Substantia nigra (tissue), 51 donors: ENCODE measurements at places on chromosomes 3 and 15.
A peak's percentile ranks its signal among the peaks of the same experiment; 100 is the strongest.

GRCh38 chr3:46953234-46954010 lies 23.1 kb downstream of the CCDC12 start:
- DNase-seq = no peak

GRCh38 chr3:171896316-171896715 lies 53.2 kb downstream of the TMEM212 start:
- no peak for DNase-seq

- no peak for DNase-seq
Measured at GRCh38 chr3:177525987-177526712, 328.9 kb upstream of the TBL1XR1 start.

DNA sequence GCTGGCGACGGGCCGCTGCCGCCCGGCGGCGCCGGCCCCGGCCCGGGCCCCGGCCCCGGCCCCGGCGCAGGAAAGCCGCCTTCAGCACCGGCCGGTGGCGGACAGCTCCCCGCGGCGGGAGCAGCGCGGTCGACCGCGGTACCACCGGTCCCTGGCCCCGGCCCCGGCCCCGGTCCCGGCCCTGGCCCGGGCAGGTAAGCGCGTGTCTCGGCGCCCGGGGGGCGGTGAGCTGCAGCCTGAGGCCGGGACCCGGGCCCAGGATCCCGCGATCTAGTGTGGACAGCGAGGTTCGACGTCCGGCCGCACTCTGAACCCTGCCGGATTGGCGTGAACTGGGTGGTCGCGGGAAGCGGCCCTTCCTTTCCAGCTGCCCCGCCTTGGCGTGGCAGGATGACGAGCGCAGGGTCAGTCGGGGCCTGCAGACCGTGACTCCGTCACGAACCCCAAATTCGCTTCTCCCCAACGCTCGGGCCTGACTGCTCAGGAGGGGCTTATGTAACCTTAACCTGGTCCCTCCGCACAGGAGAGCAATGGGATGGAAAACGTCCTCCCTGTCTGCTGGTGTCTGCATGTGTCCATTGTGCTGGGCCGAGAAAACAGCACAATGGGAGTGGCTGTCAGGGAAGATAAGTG lies 472 bp downstream of the BSN start:
- DNase-seq = peak; percentile 60

- DNase-seq = no peak
Measured at GRCh38 chr3:147383617-147384016, 22.7 kb downstream of the ZIC4 start.

DNA sequence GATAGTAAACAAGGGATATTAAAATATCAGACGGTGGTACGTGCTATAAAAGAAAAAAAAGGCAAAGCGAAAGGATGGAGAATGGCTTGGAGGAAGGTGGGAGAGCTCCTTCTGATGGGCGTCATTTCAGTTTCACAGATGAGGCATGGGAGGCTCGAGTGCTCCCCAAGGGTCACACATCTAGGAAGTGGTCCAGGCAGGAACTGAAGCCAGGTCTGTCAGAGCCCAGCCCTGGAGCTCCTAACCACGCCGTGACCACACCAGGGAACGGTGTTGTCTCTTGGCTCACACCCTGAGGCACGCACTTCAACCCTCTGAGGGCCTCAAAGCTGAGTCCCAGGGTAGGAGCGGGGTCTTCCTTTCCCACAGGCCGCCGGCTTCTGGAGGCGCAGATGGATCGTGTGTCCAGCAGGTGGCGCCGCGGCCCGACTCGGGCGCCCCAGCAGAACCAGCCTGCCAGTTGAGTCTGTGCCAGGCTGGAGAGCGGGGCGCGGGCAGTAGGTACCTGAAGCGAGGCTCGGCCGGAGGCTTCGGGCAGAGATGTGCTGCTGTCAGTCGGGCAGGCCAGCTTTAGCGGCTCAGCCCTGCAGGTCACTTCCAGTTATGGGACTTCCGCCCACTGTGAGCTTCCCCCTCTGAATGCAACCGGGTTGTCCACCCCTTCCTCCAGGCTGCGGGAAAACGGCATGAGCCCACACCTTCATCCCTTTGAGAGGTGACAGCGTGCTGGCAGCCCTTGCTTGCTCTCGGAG lies 68.1 kb downstream of the SLC6A1 start:
- DNase-seq = peak; percentile 74

GRCh38 chr15:32867313-32867626 lies 149.5 kb downstream of the GREM1 start:
- no peak for DNase-seq

DNA sequence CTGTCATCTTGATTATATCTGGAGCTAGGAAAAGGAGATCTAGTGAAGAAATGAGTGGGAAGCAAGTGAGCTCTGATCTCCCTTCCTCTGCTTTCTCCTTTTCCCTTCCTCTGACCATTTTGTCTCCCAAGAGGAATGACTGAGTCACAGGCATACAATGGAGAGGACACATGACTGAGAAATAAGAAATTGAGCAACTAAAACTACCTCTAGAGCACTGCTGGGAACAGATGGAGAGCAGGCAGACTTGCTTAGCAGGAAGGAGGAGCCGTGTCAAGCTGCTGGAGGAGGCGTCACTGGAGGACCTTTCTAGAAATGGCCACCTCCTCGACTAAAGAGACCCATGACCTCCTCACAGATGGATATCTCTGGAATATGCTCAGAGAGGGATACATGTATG lies 66.9 kb upstream of the MYO5C start:
- no peak for DNase-seq

GRCh38 chr3:39980058-39980457 lies 170.6 kb downstream of the MYRIP start:
- DNase-seq = no peak

GRCh38 chr15:85335193-85335942 lies 45.0 kb upstream of the AKAP13 start:
- DNase-seq = no peak

- no peak for DNase-seq
Measured at GRCh38 chr15:71187526-71187925, 72.3 kb downstream of the THSD4 start.

DNA sequence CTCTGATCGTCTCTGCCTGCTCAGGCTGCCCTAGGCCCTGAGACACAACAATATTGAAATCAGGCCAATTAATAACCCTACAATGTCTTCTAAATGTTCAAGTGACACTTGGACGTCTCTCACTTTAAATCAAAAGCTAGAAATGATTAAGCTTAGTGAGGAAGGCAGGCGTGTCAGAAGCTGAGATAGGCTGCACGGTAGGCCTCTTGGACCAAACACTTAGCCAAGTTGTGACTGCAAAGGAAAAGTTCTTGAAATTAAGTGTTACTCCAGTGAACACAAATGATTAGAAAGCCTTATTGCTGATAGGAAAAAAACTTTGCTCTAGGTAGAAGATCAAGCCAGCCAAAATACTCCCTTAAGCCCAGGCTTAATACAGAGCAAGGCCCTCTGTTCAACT lies 2.2 kb downstream of the HPS3 start:
- DNase-seq = no peak

GRCh38 chr15:66897416-66897815 lies 168.0 kb upstream of the SMAD3 start:
- DNase-seq = no peak

DNA sequence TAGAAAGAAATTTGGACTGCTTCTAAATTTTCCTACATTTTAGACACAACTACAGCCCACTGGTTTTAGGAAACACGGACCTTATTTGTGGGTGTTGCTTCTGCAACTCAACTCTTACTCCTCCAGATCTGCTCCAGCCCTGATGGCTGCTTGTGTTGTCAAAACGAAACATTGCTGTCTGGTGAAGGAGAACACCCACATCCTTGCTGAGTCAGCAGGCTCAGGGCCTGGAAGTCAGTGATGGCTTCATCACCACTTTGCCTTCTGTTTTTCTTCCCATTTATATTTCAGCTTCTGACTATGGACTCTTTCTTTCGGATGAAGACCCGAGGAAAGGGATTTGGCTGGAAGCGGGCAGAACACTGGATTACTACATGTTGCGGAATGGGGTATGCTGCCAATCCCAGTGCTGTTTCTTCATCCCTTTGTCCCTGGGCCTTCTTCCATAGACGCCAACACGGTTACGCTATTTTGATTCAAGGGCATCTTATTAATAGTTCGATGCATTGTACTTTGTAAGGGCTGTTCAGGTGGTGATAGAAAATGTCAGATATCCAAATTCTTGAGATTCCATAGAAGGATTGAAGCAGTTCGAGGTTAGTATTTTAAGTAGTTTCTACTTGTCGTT lies 392.6 kb upstream of the TPM1 start:
- DNase-seq = no peak

GRCh38 chr3:137709011-137709601 lies 55.0 kb upstream of the SOX14 start:
- DNase-seq = no peak

GRCh38 chr3:153785901-153786300 lies 335.3 kb upstream of the ARHGEF26 start:
- DNase-seq = no peak

GRCh38 chr3:22939349-22939748 lies 263.8 kb upstream of the UBE2E2 start:
- no peak for DNase-seq

DNA sequence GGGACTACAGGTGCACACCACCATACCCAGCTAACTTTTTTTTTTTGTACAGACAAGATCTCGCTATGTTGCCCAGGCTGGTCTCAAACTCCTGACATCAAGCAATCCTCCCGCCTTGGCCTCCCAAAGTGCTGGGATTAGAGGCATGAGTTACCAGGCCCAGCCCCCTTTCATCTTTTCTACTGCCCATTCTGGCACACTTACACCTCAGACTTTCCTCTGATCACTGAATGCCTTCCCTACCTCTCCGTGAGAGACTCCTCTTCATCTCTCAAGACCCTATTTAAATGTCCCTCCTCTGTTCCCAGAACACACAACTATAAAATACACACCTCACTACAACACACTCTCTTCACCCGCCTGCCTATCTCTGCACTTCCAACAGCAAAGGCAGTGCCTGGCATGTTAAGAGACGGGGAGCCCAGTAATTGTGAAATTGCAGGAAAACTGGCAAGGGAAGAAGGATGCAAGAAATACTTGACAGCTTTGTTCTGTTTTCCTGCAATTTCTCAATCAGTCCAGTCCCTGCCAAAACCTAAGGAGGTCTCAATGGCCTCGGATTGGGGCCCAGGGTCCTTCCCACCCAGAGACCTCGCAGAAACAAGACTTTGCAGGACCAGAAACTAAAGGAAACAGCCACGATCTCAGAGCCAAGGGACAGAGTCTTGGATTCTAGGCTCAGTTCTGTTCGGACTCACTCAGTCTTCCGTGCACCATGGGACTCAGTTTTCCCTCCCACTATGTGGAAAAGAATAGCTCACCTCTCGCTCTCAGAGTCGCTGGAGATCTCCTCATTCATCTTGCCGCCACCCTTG lies 849 bp downstream of the RRP9 start:
- DNase-seq = no peak

- no peak for DNase-seq
Measured at GRCh38 chr15:67784856-67785430, 40.4 kb upstream of the SKOR1 start.

DNA sequence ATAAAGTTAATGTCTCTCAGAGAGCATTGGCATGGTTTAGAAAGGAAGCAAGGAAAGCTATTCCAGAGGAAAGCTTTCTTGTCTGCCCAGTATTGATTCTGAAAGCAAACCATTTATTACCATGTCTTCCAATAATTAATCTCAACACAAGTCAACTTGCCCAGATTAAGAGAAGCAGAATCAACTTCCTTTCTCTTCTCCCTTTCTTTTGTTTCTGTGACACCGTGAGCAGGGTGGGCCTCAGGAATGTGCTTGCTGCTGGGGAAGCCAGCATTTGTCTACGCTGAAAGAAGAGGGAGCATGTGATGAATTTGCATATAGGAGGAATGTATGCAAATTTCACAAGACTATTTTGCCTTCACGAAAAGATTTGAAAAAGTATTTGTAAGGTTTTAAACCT lies 368.6 kb upstream of the ROPN1 start:
- DNase-seq = no peak

- peak; percentile 54 for DNase-seq
Measured at GRCh38 chr15:76336254-76337058, at the start of gene ISL2. Gene ISL2 (plus strand): TSS chr15:76336773. CDS start chr15:76336884, 111 bp downstream.

DNA sequence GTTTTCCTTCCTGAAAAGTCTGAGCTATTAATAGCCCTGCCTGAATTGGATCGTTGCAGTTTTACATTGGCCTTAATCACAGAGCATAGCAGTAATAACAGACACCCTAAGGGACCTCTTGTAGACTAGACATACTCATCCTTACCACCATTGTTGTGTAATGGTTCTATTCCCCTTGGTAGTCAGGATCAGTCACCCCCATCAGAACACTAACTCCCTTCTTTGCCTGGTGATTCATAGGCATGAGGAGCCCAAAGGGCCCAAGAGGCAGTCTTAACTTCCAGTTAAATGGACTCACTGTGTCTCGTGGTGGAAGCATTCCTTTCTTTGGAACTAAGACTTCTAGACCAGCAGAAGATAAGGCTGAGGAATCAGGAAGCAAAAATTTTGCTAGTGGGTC lies 20.2 kb downstream of the CGGBP1 start:
- DNase-seq = no peak

GRCh38 chr15:40050788-40051470 lies 11.9 kb upstream of the SRP14 start:
- DNase-seq = no peak
